ENCODE measurements at places on chromosomes 7 and 10.

- DNase-seq, result no peak
Measured at GRCh38 chr10:43863859-43864591, 215.3 kb upstream of the ZNF32 start.

DNA sequence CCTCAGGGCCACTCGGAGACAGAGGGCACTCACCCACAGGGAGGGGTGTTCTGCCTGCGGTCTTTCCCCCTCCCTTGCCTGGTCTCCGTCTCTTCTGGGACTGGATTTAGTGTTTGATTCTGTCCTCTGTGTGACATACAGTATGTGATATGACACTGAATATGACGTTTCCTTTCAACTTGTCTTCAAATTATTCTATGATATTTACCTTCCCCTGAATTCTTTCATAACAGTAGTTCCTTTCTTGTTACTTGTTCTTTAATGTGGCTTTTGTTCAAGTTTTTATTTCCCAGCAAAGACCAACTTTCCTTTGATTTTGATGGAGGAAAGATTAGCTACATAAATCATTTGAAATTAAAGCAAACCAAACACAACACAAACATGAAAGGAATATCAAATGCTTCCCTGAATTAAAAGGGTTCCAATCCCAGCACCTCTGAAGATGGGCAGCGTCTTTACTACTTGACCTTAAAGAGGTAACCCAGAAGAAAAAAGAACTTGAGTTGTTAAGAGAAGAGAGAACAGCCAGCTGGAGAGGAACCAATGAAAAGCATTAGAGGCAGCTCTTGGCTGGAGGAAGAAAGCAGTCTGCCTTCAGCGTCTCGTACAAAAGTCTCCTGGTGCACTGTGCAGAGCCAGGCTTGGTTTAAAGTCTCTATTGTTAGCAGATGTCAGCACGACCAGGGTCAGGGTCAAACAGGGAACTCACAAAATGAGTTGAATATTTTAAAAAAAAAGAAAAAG is 18.3 kb upstream of the RHEB start:
- DNase-seq, result no peak

DNA sequence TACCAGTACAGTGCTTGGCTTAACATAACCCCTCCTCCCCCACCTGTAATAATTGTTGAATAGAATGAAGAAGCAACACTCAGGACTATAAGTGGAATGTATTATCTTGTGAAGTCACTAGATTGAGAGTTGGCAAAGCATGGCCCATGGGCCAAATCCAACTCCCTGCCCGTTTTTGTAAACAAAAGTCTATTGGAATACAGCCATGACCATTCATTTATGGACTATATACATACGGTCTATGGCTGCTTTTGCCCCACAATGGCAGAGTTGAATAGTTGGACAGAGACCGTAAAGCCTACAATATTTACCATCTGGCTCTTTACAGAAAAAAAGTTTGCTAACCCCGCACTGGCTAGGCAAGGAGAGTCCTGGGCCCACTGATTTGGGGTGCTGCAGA is 48.1 kb upstream of the CYCS start:
- no peak for DNase-seq

DNA sequence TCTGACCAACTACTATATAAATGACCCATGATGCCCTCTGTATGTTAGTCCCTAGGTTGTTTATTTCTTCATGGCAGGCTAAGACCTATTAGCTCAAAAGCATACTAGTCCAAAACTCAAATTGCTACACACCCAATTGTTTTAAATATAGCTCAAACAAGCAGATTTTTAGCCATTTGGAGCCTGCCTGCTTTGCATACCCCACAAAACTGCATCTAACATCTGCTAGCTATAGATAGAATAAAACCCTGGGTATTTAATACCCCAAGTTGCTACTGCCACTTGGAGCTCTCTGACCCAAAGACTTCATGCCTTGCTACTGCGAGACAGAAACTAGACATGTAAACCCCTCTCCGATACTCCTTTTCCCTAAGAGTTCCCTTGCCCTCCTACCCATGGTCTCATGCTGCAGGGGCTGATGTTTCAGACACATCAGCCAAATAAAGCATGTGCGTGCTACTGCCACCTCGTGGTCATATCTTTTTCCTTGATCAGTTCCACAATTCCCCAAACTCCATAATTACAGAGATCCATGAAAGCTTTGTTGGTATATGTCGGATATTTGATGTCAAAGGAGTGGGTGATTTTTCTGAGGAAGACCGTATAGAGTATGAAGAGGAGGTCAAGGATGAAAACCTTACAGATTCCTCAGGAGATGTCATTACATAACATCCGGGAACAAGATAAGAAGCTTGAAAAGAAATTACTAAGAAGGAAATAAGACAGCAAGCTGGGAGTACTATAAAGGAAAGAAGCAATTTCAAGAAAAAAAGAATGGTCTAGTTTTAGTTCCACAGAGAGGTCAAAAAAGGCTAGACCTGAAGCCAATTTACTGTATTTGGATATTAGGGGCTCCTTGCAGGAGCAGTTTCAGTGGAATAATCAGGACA is 386.6 kb downstream of the SH2D4B start:
- DNase-seq, result no peak

- no peak for DNase-seq
Measured at GRCh38 chr7:41900532-41900931, 197.6 kb upstream of the INHBA start.

DNA sequence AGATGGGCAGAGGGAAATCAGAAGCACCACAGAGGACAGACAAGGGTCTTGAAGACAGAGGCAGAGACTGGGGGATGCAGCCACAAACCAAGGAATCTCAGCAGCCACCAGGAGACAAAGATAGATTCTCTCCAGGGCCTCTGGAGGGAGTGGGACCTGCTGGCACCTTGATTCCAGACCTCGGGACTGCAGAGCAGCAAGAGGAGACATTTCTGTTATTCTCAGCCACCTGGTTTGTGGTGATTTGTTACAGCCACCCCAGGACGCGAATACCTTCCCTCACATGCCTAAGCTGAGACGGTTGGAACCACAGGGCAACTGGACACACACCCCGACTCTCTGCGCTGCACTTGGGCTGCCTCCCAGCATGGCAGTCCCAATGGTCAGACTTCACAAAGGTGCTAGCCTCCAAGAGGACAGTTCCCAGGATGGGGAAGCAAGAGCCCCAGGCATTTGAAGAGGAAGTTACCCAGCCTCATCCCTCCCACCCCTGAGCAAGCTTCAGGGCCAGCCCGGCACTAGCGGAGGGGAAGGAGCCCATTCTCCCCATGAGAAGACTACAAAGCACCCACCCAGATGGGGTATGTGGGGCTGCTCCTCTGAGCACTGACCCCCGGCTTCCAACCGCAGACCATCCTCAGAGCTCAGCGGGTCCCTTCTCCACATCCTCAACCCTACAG is 104.6 kb upstream of the INSIG1 start:
- no peak for DNase-seq

GRCh38 chr7:28773423-28774145 is 184.5 kb downstream of the TRIL start:
- DNase-seq, result peak; percentile 66

DNA sequence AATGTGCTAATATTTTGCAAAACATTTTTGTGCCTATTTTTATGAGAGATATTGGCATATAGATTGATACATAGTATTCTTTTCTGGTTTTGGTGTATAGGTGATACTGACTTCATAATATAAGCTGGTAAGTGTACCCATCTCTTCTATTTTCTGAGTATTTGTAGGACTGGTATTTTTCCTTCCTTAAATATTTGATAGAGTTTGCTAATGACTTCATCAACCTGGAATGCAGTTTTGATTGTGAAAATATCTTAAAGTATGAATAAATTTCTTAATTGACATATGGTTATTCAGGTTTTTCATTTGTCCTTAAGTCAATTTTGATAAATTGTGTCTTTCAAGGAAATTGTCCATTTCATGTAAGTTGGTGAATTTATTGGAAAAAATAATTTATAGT is 6.1 kb upstream of the SCRN1 start:
- DNase-seq, result no peak

DNA sequence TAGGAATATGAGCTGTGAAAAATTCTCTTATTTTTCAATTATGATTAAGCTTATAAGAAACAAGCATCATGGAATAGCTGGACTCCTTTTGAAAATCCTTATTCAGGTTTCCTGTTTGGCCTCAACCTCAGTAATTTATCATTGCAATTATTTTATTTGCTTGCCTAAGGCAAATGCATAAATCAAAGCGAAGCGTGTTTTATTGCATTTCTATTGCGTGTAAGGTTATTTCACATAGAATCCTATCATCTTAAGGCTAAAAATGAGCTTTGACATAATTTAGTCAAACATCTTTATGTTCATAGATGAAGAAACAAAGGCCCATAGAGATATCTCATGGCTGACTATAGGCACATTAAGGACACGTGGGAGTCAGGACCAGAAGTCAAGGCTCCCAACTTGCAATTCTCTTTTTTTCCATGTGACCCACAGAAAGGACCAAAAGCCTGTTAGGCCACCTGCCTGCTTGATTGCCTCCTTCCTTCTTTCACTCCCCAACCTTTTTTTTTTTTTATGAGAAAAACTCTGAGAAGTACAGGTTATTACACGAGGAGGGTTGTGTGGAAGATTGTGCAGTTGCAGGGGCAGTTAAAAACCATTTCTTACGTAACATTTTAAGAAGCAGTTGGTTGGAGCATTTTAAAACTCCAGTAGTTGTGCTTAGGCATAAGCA is 261.0 kb downstream of the HDAC9 start:
- no peak for DNase-seq

GRCh38 chr7:158272091-158272490 is 315.5 kb downstream of the PTPRN2 start:
- no peak for DNase-seq

DNA sequence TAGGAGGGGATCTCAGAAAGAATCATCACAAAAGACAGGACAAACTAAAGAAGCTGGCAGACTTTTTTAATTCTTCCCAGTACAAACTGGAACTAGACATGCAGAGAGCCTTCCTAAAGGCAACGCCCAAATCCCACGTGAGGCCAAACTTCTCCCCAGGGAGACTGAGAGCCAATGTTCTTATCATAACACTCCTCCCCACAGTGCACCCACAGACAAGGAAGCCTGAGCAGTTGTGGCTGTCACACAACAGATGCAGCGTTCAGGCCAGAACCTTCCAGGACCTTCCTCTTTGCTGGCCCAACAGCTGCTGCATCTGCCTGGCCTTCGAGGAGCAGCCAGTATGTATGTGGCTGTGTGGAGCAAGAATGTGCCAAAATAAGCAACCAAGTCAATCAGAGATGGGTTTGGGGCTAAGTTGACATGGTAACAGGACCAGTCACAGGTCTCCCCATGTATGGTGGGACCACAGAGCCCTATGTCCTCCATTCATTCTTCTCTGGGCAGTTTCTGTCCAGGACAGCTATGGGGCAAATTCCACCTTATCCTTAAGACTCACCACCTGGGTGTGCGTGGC is 34.9 kb downstream of the SRPK2 start:
- no peak for DNase-seq

Data from NCI-H1092 (cell line).